HFFc6 (cell line): ENCODE measurements at places on chromosomes 7 and 10.

DNA sequence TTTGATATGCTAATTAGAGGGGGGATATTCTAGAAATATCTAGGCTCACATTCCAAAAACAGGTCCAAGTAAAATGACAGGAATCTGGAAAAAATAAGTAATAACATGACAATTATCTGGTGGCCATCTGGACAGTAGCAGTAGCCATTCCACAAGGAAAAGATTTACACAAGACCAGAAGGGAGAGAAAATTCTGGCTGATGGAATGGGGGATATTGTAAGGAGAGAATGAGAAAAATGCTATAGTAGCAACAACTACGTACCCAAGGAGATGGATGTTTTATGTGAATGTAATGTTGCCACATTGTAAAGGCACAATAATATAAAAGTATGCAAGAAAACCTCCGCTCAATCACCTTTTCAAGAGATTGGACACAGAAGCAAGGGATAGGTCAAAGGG, 5.4 kb downstream of the MYOF start:
- DNase-seq: no peak

DNA sequence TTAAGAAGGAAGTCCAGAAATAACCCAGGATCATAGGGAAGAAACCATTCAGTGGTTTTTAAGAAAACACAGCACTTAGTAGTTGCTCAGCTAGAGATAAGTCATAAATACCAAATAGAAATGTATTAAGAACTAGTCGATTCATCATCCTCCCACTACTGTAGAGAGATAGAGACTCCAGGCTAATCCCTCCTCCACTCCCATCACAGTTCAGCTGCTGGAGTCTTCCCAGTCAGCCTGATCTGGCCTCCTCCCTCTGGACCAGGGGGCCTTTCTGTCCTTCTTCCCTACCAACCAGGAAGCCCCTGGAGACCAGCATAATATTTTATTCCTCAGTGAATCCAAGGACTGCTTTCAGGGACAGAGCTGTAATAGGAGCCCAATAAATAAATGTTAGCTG, 294.1 kb upstream of the YAE1 start:
- no peak for DNase-seq

GRCh38 chr7:151838861-151839381, 38.0 kb downstream of the PRKAG2 start:
- no peak for DNase-seq

GRCh38 chr7:108770981-108771745, 201.5 kb downstream of the DNAJB9 start:
- no peak for DNase-seq

DNA sequence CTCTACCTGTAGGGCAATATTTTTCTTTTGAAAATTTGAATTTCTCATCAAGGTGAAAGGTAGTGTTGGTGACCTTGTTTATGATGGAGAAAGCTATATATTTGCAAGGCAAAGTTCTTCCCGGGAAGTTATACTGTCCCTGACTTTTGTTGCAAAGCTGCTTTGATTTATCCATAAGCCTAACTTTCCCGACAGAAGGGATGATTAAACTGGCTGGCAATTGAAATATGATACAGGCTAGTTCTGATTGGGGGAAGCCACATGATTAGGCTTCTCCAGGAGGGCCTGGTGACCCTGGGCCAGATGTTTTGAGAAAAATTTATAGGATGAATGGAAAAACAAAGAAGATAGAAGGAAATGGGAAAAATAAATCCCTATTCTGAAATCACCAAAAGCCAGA, 215.5 kb downstream of the ACTR3B start:
- DNase-seq: no peak

- DNase-seq: no peak
These were observed 12.7 kb downstream of the CHN2 start for GRCh38 chr7:29207162-29207801.

- no peak for DNase-seq
These were observed 393 bp downstream of the PLA2G12B start for GRCh38 chr10:72954230-72954595.

DNA sequence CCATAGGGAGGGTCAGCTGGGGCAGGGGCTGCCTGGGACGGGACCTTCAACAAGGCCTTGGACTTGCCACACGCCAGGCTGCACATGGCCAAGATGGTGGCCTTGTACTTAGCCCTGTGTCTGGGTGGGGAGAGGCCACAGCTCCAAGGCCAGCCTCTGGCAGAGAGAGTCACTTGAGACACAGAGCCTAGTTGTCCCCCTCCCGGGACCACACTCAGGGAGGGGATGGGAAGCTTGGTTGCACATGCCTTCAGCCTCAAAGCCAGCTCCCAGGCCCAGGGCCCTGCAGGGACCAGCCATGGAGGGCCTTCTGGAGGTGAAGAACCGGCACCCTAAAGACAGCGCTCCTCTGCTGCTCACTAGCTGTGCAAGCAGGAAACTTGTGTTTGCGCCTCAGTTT, 16.7 kb downstream of the MMRN2 start:
- DNase-seq: no peak

DNA sequence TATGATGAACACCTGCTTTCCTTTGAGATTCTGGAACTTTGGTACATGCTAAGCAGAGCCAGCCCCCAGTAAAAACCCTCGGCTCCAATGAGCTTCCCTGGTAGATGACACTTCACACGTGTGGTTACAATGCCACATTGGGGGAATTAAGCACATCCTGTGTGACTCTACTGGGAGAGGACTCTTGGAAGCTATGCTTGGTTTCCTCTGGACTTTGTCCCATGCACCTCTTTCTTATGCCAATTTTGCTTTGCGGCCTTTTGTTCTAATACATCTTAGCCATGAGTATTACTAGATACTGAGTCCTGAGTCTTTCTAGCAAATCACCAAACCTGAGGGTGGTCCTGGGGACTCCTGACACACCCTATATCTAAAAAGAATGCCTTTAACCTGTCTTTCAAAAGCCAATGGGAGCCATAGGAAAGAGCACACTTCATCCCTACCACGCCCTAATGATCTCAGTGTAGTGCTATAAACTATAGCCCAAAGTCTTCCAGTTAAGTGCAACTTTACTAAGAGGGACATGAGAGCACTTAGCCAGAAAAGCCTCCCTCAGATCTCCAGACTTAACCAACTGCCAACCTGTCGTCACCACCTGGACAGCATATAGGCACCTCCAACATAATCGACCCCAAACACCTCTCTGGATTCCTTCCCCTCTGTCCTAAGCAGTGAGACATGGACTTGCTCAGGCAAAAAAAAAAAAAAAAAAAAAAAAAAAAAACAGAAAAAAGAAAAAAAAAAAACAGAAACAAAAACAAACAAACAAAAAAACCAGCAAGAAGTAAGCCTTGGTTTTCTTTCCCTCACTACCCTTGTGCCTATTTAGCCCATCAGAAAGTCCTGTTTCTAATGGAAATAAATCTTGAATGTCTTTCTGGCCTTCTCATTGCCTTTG, 37.4 kb downstream of the CCDC6 start:
- no peak for DNase-seq

- no peak for DNase-seq
These were observed 65.1 kb downstream of the MET start for GRCh38 chr7:116736927-116737715.

- no peak for DNase-seq
These were observed 57.7 kb downstream of the PRTFDC1 start for GRCh38 chr10:24894728-24895127.

DNA sequence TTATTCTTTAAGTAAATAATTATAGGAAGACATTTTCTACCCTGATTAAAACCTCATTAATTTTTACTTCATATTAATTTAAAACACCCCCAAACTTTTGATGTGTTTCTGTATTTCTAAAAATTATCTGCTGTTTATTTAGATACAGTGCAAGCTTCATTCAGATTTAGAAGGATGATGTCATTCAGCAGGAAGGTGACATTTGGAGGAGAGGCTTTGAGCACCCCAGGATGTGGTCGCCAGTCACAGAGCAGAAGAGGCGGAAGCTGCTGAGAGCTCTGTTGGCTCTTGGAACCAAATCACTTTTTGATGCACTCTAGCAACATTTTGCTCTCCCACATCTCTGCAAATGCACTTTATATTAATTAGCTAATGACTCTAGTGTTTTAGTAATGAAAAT, 233.9 kb upstream of the CACNA2D1 start:
- no peak for DNase-seq

DNA sequence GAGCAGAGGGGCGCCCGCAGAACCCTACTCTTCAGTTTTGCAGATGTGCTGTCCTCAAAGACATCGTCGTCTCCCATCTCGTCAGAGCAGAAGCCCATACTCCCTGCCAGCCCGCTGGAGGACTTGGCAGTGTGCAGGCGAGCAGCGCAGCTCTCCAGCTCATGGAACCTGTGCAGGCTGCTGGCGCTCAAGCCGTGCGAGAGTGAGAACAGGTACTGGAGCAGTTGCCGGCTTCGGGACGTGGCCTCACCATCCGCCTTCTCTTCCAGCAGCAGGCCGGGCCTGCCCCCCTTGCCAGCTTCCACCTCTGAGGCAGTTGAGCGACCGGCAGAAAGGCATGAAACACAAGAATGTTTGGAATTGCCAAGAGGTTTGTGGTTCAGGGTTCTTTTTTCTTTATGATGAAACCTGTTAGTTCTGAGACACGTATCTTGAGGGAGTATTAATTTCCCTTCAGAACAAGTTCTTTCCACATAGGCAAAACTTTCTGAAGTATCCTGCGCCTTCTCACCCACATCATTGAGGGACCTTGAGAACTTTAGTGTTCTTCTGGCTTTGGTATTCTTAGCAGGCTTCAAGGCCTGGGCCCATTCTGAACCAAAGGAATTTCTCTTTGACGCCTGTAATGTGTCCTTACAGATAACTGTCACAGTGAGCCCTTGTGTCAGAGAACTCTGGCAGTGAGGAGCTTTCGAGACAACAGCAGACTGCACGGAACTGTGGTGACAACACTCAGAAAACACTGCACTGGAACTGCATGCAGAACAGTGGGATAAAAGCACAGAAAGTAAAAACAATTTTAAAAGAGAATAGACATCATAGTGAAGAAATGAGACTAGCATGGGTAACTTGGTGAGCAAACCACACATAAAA, 89.5 kb downstream of the ALOX5 start:
- no peak for DNase-seq

GRCh38 chr10:87915406-87915805, 52.0 kb downstream of the PTEN start:
- no peak for DNase-seq

DNA sequence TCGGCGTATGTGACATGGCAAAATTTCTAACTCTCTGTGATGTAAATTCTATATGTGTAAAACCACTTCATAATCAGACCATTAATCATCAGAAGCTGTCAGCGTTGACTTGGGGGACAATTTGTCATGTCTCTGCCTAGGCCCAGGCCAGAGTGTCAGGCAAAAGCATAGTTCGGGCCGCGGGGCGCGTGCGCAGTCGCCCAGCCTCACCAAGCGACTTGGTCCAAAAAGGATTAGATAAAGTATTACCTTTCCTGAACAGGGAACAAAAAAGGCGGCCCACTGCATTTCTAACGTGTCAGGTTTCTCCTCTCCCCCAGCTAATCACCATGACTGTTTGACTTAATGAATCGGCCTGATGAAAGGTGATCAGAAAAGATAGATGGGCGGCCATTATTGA, 114.2 kb downstream of the EBF3 start:
- no peak for DNase-seq

GRCh38 chr10:21888959-21889358, 114.6 kb downstream of the DNAJC1 start:
- DNase-seq: no peak

DNA sequence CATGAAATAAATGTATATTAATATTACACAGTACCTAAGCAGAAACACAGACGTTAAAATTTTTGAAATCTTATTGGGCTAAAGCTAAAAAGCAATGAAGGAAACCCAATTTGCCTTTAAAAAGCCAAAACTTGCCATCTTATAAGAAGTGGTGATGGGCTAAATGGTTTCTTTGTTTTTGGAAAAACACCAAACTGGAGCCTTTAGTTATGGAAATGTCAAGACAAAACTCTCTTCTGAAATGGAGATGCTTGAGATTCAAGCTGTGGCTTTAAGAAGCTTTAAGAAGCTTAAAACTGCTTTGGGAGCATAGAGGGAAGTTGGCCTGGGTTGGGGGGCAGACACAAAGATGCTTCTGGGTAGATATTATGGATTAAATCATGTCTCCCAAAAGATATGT, 277.0 kb downstream of the GFRA1 start:
- DNase-seq: no peak

DNA sequence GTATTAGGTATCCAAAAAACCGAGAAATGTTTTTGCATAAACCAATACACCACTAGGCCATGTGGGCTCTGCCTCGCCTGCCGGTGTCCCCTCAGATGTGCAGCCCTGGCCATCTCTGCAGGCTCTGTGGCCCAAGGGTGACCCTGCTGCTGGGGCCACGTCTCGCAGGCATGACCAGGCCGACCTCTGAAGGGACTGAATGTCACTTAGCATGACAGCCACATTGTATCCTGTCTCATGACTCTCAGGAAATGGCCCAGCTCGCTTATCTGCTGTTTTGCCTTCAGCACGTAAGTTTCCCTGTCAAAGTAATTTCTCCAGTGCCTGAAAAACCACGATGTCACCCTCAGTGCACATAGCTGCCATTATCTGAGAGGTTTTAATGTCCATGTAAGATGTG, 49.5 kb upstream of the ZNF32 start:
- DNase-seq: no peak

- DNase-seq: no peak
These were observed 33.6 kb upstream of the XRCC2 start for GRCh38 chr7:152709287-152710152.

- DNase-seq: no peak
These were observed 42.7 kb downstream of the FAM53B start for GRCh38 chr10:124701435-124701834.

DNA sequence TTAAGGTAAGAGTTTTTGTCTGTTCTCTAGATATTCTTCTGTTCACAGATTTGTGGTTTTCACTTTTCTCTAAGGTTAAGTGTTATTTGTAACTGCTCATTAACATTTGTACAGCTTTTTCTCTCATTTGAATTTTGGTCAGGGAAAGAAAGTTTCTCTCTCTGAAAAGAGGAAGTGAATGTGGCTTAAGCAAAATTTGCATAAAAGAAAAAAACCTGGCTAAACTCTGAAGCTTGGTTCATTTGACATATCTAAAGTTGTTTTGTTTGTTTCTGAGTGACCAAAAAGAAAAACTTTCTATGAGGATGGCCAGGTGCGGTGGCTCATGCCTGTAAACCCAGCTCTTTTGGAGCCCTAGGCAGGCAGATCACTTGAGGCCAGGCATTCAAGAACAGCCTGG, 22.0 kb upstream of the SLC26A4 start:
- no peak for DNase-seq

- DNase-seq: no peak
These were observed 11.3 kb downstream of the SAP25 start for GRCh38 chr7:100562195-100563099.

DNA sequence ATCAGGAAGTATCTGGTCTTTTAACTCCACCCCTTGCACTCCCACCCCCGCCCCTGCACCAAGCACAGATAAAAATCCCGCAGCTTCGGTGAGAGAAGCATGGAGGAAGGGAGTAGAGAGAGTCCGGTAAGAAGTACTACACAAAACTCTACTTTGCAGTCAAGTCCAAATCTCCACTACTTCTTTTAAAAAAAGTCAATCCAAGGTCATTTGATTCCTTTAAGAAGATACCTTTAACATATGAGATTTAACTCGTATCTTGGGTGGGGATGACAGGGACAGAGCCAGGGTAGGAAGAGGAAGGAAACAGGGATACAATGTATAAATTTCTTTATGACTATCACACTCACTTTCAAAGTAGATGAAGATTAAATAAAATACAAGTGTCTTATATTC, 132.1 kb downstream of the NRBF2 start:
- peak; percentile 11 for DNase-seq
